ENCODE measurements at places on chromosomes 13 and 19.

GRCh38 chr19:2326699-2327360, 1.6 kb downstream of the LSM7 start:
- no peak for DNase-seq

- DNase-seq: no peak
Measured at GRCh38 chr19:6476155-6476895, 5.3 kb downstream of the DENND1C start.

DNA sequence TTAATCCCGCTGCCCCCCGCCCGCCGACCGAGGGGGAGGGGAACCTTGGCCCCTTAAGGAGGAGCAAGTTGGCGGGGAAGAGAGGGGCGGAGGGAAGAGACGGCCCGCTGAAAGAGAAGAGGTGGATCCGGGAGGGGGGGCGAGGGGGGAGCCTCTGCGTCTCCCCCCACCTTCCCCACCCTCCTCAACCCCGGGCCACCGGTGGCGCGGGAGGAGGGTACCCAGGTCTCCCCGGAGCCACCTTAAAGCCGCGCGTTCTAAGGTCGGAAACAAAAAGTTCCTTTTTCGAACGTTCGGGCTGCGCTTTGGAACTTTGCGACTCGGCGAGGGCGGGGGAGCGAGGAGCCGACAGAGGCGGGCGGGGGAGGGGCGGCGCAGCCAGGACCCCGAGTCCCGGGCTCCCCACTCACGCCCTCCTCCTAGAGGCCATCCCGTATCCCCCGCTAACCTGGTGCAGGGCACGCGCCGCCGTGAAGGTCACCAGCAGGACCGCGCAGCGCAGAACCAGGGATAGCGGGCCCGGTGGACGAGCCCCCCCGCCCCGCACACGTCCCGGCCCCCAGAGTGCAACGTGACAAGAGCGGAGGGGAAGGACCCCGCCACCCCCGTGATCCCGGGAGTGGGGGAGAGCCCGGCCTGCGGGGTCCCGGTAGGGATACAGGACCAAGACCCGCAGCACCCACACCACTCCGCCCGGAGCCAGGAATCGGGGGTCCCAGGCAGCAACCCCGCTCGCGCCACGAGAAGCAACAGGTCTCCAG, 659 bp downstream of the ERF start:
- DNase-seq: peak; percentile 62

- no peak for DNase-seq
Measured at GRCh38 chr13:32136716-32137115, 105.1 kb downstream of the FRY start.

DNA sequence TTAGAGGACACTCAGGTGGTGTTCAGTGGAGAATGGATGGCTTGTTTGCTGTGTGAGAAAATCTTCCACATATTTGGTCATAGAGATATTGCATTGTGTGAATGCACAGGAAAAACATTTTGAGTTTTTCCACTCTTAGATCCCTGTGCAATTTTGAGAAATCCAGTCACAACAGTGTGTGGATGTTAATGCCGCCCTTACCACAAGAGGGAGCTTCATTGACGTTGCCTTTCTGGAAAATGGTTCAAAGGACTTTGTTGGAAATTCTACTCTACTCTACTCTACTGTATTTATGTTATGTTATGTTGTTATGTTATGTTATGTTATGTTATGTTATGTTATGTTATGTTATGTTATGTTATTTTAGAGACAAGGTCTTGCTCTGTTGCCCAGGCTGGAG, 13.4 kb downstream of the ZNF20 start:
- DNase-seq: peak; percentile 49

DNA sequence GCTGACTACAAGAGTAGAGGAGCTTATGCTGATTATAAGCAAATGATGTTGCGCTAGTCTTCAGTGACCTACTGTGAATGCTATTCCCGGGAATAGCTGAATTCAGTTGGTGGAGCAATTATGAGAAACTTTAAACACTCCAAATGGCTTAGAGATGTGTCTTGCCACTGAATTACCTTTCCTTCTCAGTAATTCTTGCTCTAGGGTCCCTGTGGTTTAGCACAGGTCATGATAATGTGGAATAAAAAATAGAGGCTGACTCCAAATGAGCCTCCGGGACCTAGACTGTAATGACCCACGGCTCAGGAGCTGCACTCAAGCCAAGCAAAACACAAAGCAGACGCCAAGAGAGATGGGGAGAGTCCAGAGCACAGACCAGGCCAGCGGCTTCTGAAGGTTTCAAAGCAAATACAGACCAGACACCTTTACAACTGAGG, 124.7 kb downstream of the RGCC start:
- no peak for DNase-seq

GRCh38 chr13:34803756-34804155, 138.3 kb upstream of the NBEA start:
- DNase-seq: no peak

DNA sequence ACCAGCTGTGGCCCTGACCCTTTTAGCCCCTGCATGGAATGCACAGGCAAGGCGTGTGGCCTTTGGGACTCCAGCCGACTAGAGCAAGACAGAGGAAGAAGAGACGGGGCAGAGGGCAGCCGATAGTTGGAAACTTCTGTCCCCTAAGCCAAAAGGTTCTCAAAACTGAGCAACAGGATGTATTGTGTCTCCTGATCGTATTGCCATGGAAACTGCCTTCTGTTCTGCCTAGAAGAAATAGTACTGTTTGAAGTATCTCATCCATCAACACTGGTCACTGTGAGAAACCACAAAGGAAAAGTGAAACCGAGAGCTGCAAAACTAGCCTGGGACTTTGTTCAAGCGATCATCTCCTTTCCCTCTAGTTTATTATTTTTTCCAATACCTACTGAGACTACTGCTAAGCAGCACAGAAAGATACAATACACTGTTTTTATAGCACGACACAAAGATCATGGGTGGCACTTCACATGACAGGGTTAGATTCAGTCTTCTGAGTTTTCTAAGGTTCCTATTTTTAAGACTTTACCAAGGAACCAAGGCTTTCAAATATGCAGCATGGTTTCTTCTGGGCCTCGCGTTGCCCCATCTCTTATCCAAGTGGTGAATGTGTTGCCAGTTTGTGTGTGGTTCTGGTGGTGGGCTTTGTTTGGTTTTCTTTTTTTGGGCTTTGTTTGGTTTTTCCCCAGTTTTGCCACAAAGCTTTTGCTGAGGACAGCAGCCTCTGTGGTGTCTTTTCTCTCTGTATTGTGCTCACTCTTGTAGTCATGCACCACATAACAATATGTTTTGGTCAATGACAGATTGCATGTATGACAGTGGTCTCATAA, 49.3 kb upstream of the GPR183 start:
- DNase-seq: no peak

DNA sequence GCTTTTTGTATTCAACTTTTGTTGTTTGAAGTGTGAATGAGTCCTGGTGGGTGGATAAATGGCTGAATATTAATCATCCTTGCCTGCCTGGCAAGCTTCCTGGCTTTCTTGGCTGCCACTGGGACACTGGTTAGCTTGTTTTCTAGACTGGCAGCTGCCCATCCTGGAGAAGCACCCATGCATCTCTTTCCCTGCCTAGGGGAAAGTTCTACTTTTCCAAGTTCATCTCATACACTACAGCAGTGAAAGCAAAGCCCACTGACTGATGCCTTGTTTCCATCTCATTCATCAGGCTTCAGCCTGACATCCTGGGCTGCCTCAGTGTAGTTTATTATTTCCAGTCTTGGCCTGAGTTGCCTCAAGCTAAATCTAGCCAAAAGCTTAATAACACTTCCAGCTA, 244.8 kb downstream of the PCDH20 start:
- no peak for DNase-seq

DNA sequence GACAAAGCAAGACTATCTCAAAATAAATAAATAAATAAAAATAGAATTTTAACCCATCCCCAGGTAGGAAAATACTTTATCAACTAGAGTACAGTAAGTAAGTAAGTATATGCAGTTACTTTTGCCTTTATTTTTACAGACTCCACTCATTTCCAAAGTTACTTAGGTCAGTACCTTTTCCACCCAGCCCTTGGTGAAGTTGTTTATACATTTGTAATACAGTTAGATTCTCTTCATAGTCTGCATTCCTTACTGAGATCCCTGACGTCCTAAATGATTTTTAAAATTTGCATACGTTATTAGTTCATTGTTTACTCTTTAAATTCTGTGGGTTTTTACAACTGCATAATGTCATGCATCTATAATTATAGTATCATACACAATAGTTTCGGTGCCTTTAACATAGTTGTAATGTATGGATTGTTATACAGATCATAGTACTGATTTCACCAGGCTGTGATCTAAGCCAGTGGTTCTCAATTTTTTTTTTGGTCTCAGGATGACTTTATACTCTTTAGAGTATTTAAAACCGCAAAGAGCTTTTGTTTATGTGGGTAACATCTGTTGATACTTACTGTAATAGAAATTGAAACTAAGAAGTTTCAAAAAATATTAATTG, 10.4 kb downstream of the SETDB2 start:
- no peak for DNase-seq

DNA sequence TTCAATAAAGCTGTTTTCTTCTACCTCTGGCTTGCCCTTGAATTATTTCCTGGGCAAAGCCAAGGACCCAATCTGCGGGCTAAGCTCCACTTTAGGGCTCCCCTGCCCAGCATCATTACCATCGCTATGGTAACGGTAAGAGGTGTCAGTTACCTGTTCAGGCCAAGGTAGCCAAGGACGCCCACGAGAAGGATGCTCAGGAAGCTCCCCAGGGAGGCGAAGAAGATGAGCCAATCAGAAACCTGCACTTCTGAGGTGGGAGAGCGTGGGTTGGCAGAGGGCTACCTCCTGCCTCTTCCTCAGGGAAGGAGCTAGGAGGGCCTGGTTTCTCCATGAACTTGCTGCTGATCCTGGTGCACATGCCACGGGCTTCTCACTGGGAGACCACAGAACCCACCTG, 24.7 kb downstream of the IL12RB1 start:
- no peak for DNase-seq

DNA sequence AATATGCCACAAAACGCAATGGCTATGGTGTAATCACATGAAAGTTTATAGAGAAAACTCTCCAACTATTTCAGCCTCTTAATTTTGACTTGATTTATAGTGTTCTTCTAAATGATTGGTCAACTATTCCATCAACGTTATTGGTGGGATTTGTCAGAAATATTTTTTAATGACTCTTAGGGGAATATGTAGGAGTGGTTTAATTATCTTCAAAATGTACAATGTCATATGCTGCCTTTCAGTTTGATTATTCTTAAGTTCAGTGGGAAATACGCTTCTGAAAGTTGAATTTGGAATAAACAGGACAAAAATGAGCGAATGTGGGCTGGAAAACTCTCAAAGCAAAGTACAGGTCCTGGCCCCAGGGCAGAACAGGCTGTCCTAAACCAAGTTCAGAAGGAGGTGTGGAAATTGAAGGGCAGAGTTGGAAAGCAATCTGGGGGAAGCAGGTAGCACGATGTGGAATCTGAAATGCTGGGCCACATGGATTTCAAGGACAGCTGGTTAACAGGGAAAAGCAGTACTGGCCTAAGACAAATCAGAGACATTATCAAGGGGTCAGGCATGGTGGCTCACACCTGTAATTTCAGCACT, 60.8 kb upstream of the MYCBP2 start:
- no peak for DNase-seq

DNA sequence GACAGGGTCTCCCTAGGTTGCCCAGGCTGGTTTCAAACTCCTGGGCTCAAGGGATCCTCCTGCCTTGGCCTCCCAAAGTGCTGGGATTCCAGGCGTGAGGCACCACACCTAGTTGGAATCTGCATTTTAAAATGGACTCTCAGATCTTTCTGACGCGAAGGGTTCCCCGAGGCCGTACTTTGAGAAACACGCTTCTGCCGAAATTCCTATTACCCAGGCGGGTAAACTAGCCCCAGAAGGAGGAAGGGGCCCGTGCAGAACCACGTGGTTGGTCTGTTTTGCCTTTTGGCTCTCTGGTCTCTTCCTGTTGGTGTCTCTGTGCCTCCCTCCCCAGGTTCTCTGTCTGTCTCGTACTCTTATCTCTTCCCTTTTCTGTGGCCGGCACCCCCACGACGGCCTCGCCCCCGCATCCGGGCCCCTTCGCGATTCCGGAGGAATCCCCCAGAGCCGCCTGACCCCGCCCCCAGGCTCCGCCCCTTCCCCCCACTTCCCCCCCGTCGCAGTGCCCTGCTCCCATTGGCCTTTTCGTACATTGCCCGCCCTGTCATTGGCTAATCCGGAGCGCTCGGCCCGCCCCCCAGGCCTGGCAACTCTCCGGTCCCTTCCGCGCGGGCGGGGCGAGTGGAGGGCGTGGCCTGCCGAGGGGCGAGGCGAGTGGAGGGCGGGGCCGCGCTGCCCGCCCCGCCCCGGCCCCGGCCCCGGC, at the start of gene TNFAIP8L1:
Gene TNFAIP8L1, plus strand, starts transcription at position 689 of the 703 bp plus-strand sequence. CDS start 12,354 bp downstream, outside the sequence.
- DNase-seq: peak; percentile 93

- no peak for DNase-seq
Measured at GRCh38 chr13:80860845-80861244, 519.9 kb upstream of the SPRY2 start.

GRCh38 chr13:44331912-44332851, 41.4 kb upstream of the SERP2 start:
- no peak for DNase-seq

DNA sequence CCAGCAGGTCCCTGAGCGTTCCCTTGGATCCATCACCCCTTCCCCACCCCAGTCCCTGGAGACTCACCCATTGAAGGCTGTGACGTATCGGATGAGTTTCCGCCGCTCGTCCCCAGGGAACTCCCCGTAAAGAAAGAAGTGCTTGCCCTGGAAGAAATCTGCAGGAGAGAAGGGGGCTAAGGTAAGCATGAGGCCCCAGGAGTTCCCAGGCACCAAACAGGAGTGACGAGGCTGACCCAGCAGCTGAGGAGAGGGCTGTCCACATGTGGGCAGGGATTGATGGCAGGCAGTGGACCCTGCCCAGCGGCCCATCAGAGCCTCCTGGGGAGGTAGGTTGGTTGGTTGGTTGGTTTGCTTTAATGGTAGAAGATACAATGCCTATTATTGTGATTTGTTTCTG, 11.1 kb downstream of the ZNF575 start:
- no peak for DNase-seq

DNA sequence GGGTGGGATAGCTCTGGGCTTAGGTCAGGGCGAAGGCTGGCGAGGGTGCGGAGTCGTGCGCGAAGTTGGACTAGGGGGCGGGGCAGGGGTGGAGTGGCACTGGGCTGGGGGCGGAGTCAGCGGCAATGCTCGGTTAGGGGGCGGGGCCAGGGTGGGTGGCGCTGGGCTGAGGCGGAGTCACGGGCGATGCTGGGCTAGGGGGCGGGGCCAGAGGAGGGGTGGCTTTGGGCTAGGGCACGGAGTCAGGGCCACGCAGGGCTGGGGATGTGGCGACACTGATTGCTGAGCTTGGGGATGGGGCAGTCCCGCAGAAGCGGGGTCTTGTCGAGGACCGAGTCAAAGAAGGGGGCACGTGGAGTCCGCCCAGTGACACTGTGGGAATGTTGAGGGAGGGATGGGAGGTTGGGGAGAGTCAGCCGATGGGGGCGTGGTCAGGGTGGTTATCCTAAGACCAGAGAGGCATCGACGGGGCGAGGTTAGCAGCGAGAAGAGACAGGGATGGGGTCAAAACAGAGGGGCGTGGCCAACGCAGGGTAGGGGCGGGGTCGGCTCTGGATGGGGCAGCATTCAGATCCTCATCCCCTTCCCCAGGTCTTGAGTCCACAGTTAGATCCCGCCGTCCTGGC, 8.7 kb downstream of the HOMER3 start:
- DNase-seq: peak; percentile 20

GRCh38 chr13:40563350-40564125, 102.9 kb downstream of the FOXO1 start:
- DNase-seq: no peak
